ENCODE measurements at places on chromosomes 2 and 18. TPM values are rescaled to one million over a fixed set of nuclear protein-coding genes. Genes with fewer than 3 reads are reported as not detected.

DNA sequence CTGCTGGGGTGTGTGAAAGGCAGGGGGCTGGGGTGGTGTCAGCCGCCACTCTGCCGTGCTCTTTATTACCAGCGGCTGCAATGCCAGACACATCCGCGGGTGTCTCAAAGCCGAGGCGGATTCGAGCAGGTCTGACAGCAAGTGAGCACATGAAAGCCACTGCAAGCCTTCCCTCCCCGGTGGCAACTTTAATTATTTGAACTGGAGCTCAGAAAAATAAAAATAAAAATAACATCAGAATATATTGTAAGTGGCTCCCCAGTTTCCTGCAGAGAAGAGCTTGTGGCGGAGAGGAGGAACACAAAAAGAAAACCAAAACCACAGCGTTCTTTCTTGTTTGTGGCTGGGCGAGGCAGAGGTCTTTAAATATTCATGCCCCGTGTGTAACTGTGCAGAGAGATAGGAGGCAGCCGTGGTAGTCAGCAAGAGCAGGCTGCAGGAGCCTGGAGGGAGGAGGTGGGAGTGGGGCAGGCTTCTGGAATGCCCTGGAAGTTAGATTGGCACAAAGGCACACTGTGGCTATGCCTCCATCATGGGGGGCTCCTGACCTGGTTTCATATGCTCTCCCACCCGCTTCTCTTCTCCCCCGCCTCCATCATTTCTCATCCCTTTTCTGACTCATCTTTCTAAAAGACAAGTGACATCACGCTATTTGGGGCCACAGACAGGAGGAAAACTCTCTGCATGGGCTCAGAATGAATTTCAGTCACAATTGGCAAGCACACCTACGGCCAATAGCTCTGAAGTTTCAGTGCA is 199.8 kb downstream of the CLIP4 start:
- DNase-seq: peak; percentile 74

The ARHGAP25 gene
- 6.3 TPM for polyA plus RNA-seq

- DNase-seq: no peak
Observed at GRCh38 chr2:30828586-30828985, 21.3 kb upstream of the CAPN13 start.

- DNase-seq: no peak
Observed at GRCh38 chr2:156057647-156058046, 274.9 kb downstream of the NR4A2 start.

The ASNSD1 gene
- polyA plus RNA-seq: 36.5 TPM

- no peak for DNase-seq
Observed at GRCh38 chr2:158013891-158014290, 87.8 kb upstream of the UPP2 start.

All from kidney (tissue), 22 donors.